Fibroblast of skin of abdomen (primary cell): ENCODE measurements at places on chromosomes 2 and 18.

GRCh38 chr2:203928849-203929248, 7.7 kb upstream of the ICOS start:
- DNase-seq, result peak; percentile 6

DNA sequence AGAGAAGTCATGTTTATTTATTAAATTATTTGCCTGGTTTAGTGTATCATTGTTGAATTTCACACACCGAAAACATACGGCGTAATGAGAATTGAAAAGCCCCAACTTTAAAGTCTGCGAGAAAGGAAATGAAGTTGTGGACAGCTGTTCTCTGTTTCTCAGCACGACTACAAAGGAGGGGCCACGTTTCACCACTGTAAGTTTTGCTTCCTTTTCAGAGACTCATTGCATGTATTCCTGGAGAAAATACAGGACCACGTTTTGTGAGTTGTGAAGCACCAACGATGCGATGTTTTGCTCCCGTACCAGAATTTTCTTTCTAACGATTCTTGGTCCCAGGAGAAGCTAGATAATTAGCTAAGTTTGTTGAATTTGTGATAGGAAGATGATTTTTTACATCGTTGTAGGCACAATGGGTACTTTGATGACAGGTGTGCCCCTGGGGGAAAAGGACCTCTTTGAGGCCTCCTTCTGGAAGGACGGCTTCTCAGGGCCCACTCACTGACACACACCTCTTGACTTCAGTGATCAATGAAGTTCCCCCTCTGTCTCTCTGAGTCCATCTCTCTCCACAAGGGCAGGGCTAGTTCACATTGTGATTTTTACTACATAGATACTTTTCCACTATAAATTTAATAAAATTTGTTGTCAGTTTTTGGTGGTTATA, 23.7 kb upstream of the ACKR3 start:
- no peak for DNase-seq

DNA sequence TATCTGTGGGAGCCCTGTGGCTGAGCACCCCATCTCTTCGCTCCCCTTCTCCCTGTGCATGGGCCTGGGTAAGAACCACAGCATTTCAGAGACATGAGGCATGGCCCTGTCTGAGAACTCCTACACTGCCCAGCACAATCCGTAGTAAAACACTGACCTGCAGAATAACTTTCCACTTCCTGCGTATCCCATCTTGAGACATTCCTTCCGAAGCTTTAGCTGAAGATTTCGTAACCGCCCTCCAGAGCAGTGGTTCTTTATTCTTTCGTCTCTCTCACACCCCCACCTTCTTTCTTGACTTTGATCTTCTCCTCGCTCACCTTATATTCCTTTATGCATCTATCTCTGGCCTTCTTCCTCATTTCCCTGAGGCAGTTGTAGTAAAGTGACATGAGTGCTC, 381.1 kb downstream of the HRH4 start:
- no peak for DNase-seq

DNA sequence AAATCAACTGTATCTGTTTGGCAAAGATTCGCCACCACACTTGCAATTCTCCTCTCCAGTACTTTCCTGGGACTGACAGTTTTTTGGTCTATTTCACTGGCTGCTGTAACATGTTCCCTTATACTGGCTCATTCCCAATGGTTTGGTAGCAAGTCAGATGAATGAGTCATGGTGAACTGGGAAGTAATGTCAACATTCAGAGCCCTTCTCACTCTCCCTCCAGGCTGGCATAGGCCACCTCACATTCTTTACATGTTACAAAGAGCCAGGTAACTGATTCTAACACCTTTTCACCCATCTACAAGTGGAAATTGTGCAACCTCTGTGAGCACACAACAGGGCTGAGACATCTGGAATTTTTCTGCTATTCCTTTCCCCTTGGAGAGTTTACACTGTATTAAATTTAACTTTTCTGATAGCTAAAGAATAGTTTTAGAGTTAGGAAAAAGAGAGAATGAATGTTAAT, 111.3 kb upstream of the TLK1 start:
- peak; percentile 84 for DNase-seq

DNA sequence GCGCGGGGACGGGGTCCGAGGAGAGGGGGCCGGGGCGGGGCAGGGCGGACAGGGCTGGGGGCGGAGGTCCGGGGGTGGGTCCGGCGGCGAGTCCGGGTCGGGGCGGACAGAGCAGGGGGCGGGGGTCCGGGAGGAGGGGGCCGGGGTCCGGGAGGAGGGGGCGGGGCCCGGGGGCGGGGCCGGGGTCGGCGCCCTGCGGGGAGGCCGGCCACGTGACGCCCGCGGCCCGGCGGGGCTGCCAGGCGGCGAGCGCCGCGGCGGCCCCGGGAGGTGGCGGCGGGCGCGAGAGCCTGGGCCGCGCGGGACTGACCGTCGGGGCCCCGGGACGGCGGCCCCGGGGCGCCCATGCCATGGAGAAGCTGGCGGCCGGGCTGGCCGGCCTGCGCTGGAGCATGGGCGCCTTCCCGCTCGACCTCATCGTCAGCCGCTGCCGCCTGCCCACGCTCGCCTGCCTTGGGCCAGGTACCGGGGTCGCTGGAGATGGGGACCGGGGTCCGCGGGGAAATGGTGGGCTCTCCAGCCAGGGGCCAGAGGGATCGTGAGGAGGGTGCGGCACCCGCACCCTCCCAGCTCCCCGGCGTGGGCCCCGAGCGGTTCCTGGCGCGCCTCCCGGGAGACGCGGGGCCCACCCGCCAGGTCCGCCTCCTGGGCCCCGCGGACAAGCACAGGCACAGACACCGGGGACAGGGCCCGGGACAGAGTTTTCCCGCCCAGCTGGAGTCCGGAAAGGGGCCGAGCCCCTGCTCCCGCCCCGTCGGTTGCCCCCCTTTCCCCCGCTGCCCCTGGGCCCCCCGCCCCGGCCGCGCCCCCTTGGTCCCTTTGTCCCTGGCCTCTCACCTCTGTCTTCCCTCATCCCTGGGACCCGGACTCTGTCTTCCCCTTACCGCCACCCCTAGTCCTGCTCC, at the start of gene GAREM2:
Gene GAREM2 (plus strand): TSS at position 218 of the 905 bp plus-strand sequence. CDS start 133 bp downstream, at position 351.
- DNase-seq, result no peak

DNA sequence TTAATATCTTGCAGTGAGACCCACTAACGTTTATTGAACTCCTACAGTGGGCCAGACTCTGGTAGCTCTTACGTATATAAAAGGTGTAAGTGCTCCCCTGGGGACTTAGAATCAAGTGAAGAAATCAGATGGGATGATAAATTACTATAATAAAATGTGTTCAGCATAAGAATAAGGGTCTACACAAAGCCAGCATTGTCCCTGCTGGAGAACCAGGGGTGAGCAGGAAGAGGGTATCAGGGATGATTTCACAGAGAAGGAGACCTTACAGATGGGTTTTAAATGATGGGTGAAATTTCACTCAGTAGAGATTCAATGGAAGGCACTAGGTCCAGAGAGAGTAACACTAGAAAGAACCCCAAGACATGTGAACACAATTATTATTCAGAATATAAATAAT, 20.7 kb downstream of the NRXN1 start:
- no peak for DNase-seq

GRCh38 chr18:55433648-55434047, 154.3 kb downstream of the TCF4 start:
- no peak for DNase-seq

DNA sequence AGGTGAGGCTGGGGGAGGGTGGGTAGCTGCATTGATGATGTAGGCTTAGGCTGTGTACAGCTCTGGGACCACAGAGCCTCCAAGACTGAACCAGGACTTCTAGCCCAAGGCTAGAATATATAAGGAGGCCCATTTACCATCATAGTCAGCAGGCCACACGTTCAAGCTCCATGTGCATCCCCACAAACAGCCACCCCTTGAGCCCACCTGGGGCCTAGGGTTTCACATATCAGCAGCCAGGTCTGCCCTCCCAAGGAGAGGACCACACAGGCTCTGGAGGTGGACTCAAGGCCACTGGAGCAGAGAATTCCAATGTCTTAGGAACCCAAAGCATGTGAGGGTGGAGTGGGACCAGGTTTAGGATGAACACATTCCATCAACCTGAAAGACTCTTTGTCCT, 230.5 kb downstream of the TTC32 start:
- DNase-seq, result no peak

DNA sequence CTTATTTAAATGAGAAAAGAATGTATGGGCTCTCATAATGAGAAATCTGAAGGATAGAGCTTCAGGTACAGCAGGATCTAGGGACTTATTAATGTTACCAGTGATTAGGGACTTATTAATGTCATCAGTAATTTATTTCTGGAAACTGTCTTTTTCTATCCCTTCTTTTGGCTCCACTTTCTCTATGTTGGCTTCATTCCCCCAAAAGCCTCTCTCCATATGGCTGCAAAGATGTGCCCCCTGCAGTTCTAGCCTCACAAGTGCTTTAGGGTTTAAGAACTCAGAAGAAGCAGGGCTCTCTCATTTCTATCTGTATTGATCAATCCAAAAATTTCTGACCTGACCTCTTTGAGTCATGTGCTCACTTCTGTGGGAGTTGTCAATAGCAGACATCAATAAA, 480.9 kb downstream of the TXNL1 start:
- DNase-seq, result no peak

DNA sequence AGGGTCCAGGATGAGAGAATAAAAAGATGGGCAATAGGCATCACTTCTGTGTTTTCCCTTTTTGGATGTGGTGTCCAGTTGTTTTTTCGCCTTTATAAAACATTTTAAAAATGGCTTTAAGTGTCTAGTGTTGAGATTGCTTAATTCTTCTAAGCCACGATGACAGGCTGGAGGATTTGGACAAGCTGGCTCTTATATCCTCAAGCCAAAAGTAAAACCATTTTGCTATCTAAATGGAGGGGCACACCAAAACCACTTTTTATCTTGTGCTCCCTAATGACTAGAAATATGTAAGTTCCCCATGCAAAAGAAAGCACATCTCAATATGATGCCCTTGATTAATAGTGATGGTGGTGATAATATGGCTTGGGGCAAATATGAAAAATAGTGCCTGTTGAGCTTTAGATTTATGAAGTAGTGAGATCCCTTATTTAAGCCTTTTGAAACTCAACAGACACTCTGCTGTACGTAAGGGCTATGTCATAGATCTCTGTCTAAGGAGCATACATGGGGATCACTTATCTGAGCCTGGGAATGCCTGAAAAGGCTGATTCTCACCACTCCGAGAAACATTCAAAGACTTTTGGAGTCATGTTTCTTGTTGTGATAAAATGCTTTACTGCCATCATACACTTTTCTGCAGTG, 185.5 kb downstream of the KCNS3 start:
- DNase-seq, result no peak

- DNase-seq, result peak; percentile 48
Observed at GRCh38 chr18:56312551-56313335, 325.6 kb downstream of the TXNL1 start.

GRCh38 chr2:212409560-212409959, 129.0 kb downstream of the ERBB4 start:
- no peak for DNase-seq

- DNase-seq, result no peak
Observed at GRCh38 chr2:222289278-222290160, 9.3 kb downstream of the PAX3 start.

DNA sequence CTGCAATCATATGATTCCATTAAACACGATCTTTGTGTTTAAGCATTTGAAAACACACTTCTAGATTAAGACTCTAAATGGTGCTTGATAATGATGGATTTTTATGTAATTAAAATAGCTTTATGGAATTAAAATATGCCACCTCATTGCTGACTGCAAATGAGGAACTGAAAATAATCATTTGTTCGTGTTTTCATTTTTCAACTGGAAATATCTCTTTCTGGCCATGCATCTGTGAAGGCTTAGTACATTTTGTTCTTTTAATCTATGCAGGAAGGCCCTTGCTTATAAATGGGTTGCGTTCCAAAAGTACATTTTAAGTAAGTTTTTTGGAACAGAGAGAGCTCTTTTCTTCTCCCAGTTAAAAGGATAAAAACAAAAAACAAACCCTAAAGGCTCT, 125.5 kb downstream of the MC4R start:
- DNase-seq, result no peak

DNA sequence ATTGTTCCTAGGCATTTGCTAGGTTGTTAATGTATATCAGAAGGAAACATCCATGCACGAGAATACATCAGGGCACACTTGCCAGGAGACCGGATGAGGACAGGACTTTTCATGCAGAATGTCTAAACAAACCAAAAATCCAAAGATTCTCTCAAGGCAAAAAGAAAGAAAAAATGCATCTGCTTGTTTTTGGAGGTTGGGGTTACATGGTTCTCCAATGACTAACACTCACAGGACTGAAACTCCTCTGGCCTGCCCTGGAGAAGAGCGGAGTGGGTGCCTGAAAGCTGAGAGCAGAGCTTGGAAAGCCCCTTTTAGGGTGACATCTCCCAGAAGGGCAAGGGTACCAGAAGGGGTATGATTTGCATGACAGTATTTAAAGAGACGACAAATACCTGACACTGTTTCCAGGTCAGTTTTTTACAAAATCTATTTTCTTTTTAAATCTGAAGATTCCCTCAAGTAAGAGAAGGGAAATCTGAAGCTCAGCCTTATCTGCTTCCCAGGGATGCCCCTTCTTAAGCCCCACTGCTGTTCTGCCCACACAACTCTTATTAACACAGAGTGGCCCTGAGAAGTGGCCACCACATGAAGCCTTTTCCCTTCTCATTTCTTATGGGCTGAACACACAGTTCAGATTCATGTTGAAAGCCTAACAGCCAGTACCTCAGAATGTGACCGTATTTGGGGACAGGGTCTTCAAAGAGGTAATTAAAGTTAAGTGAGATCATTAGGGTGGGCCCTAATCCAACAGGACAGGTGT, 216.4 kb downstream of the STK39 start:
- DNase-seq, result peak; percentile 66

- no peak for DNase-seq
Observed at GRCh38 chr18:21262979-21263378, 20.9 kb downstream of the GREB1L start.

GRCh38 chr2:105907184-105907583, 162.5 kb downstream of the NCK2 start:
- no peak for DNase-seq

DNA sequence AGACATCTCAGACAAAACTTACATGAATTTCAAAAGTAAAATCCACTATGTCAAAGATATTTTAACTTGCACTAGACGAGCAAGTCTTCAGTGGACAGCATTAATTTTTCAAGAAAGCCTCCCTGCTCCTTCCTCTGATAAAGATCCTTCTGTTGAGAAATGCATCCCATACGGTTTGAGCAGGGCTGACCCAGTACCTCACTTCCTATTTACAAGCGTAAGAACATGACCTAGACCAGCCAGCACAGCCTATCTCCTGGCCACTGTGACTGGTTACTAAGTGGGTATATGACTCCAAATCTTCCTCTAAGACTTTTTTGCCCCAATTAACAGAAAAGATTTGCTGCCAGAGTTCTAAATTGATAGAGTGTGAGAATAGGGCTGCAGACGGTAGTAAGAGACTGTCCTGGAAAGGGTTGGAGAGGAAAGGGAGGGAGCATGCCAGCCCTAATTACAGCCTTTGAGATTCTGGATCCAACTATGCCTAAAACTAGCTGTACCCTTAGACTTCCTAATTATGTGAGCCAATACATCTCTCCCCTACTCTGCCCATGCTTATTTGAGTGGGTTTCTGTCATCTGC, 108.4 kb downstream of the PRELID3A start:
- DNase-seq, result no peak
